ENCODE measurements at places on chromosomes 13 and 19.
A peak's percentile ranks its signal among the peaks of the same experiment; 100 is the strongest.

DNA sequence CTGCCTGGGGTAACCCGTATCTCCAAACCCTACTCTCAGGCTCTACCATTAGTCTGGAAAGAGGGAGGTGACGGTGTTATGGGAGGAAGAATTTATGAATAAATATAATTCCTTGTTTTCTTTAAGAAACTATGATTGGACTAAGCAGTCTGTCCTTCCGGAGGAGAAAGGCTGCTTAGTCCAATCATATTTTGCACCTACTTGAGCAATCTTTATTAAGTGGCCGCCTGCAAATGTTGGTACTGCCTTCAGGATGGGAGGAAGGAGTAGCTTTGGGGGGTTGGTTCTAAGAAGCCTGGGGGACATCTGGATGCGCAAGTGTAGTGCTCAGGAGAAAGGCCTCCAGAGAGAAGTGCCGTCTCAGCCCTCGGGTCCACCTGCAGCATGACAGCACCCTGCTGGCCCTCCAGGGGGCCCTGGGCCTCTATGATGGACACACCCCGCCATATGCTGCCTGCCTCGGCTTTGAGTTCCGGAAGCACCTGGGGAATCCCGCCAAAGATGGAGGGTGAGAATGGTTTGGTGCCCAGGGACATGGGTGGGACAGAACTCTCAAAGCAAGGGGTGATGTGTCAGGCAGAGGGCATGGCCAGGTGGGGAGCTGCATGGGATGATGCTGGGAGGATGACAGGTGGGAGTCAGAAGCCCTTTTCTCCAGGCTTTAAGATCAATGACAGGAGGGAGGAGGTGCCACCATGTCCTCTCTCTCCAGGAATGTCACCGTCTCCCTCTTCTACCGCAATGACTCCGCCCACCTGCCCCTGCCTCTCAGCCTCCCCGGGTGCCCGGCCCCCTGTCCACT, 4.1 kb downstream of the ACP4 start:
- DNase-seq: no peak

DNA sequence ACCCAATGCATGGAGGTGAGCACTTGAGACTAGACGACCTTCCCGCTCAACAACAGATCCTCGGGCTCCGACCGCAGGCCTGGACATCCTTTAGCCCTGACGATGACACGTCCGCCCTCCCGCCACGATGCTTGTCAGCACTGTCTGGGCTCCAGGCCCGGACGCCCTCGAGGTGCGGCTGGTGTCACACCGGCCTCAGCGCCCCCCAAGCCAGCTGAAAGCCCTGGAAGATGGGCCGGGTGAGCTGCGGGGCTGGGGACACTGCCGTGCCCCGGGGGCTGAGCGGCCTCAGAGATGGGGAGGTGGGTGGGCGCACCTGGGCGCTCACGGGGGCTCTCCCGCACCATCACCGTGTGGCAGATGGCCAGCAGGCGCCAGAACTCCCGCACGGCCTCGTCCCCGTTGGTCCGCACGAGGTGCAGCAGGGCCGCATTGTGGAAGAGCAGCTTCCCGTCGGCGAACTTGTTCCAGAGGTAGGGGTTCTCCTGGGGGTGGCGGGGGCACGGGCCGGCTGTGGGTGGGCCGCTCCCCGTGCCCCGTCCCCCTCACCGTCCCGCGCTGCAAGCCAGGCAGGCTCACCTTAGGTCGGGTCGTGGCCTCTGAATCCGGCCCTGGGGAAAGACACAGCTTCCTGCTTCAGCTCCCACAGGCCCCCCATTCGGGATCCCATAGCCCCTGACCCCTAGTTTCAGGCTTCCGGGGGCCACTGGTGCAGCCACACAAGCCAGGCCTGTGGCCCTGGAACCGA, 15.5 kb downstream of the ATP8B3 start:
- no peak for DNase-seq

- DNase-seq: peak; percentile 6
Observed at GRCh38 chr19:33819880-33820781, 23.5 kb downstream of the KCTD15 start.

- DNase-seq: no peak
Observed at GRCh38 chr19:2089001-2089711, 7.0 kb downstream of the MOB3A start.

- no peak for DNase-seq
Observed at GRCh38 chr13:40562975-40563349, 103.5 kb downstream of the FOXO1 start.

- DNase-seq: no peak
Observed at GRCh38 chr13:91946498-91947070, 548.2 kb downstream of the GPC5 start.

GRCh38 chr13:99129050-99129449, 71.6 kb upstream of the UBAC2 start:
- DNase-seq: no peak

GRCh38 chr13:20877902-20878301, 24.6 kb downstream of the XPO4 start:
- DNase-seq: no peak

GRCh38 chr19:15396436-15396835, 16.8 kb upstream of the AKAP8 start:
- no peak for DNase-seq

DNA sequence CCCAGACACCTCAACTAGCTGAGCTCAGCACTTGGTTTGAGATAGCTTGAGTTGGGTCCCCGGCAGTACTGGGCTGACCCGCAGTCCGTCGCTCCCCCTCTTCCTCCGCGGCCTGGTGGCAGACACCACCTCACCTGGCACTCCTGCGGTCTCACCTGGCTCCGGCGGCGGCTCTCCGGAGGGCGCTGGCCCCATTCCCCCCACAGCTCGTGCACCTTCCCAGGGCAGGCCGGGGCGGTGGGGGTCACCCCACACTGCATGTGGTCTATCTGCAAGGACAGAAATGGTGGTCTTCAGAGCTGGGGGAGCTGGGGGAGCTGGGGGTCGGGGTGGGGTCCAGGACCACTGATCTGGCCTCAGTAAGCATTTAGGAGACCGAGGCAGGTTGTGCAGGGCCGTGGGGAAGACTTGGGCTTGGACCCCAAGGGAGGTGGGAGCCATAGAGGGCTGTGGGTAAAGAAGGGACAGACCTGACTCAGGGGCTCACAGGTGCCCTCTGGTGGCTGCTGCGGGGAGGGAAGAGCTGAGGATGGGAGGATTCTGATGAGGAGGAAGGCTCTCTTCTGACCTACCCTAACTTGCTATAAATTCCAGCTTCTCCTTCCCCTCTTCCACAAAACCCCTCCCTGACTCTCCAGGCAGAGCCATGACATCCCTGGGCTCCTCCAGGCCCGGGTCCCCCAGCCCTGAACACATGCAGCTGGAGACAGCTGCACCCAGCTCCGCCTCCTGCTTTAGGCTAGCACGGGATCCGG, 6.7 kb upstream of the PLIN4 start:
- peak; percentile 4 for DNase-seq

DNA sequence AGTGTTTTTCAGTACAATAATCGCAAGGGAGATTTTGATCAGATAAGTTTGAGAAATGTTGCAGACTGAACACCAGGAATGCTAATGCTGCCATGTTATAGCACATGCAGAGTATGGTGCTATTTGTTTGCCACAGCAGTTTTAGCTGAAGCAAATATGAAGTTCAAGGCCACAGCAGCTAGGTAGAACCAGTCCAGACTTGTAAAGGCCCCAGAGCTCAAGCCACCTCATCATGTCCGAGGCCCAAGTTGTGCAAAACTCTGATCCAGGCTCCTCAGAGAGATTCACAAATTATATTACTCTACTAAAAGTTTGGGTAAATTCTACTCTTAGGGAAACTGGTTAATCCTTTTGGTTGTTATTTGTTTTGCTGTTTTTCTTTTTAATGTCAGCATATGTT, 2702.6 kb downstream of the PCDH9 start:
- DNase-seq: no peak

- no peak for DNase-seq
Observed at GRCh38 chr13:43924549-43925245, 45.0 kb downstream of the LACC1 start.

DNA sequence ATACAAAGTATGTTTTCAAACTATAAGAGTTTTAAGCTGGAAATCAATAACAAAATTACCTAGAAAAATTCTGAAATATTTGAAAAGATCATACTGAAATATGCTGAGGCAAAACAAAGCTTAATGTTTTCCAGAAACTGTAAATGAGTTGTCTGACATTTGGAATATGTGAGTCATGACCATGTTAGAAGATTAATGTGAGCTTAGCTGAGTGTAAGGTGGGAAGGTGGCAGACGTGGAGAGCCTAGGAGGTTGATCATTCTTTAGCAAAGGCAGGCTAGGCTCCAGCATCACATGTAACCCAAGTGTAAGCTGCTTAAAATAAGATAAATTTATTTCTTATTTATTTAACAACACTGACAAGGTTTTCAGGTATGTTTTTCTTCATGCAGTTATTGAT, 2086.1 kb upstream of the PCDH20 start:
- no peak for DNase-seq

GRCh38 chr19:31397308-31397707, 48.1 kb upstream of the TSHZ3 start:
- DNase-seq: no peak

DNA sequence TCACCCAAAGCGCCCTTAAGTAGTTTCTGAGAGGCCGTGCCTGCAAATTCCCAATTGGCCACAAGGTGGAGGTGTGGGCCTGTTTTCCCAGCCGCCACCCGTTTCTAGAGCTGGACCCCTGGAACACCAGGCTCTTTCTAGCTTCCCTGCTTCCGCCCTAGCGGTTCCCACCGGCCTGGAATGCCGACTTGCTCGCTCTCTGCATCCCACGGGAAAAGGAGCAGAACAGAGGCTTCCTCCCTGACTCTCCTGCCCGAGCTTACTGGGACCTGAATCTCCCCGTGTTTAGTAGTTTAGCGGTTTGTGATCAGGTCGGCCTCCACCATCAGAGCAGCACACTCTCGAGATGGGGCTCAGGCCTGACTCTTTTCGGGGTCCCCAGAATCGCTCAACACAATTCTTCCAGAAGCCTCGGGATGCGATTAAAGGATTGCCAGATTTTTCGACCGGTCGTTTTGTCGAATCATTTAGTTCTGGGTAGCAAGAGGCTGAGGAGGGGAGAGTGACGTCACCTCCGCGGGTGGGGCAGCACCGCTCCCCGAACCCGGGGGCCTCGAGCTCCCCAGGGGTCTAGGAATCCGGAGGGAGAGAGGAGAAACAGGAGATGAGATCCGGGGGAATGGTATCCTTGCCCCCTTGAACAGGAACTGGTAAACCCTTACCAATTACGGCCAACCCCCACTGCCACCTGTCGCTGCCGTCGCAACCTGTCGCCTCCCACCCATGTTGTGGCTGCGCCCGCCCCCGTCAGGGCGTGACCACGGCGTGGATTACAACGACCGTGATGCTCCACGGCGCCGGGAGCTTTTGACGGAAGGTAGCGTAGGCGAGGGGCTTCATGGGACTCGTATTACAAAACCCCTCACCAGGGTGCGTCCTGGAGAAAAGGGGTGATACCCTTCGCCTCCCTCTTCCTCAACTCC, 8.0 kb downstream of the NAPSA start:
- peak; percentile 96 for DNase-seq

DNA sequence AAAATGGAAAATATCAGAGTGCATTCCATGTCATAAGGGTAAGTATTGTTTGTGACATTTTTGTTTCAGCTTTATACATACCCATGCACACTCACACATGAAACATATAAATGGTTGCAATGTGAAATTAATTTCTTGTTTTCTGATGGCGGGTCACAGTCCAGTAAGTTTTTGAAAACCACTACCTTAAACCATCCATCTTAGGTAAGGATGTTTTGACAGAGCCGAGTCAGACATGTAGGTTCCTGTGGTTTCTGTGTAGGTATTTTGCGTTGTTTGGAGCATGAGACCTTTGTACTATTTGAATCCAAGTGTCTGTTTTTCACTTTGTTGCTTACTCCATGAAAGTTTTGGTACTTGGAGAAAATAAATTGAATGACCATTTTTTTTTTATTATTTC, 121.7 kb downstream of the B3GLCT start:
- no peak for DNase-seq

DNA sequence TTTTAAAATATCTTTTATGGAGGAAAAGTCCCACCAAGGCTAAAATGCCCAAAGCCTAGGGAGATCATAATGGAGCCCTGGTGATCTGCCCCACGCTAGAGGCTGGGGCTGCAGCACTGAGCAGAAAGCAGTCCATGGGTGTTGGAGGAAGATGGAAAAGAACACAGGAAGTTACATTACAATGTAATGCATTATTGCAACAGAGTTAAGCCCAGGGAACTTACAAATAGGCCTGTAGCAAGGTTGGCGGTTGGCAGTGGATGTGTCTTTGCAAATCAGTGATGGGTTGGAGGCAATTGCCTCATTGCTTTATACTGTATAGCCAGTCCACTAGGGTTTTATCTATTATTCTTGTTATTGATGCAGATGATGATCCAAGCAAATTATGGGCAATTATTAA, 399.9 kb downstream of the NDFIP2 start:
- DNase-seq: no peak

DNA sequence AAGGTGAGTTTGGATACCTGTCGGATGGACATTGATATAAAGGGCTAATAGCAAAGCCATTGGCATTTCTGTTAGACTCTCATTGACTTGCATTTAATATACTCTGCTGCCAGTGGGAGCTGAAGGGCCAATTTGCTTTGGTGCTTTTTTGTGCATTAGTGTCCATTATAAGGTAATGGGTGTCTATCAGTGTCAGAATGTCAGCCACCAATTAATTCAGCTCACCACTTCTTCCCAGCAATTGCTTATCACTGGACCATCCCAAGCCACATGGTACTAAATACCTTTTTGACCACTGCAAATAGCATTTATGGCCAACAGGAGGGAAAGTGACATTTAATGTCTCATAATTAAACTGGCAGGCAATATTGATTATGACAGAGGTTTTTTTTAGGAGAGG, 317.8 kb downstream of the TEX29 start:
- DNase-seq: no peak

- no peak for DNase-seq
Observed at GRCh38 chr19:44002212-44002565, 568 bp upstream of the ZNF230 start.

GRCh38 chr13:67299751-67300150, 69.6 kb upstream of the PCDH9 start:
- no peak for DNase-seq

- DNase-seq: no peak
Observed at GRCh38 chr19:36009220-36009619, 607 bp upstream of the SYNE4 start.

DNA sequence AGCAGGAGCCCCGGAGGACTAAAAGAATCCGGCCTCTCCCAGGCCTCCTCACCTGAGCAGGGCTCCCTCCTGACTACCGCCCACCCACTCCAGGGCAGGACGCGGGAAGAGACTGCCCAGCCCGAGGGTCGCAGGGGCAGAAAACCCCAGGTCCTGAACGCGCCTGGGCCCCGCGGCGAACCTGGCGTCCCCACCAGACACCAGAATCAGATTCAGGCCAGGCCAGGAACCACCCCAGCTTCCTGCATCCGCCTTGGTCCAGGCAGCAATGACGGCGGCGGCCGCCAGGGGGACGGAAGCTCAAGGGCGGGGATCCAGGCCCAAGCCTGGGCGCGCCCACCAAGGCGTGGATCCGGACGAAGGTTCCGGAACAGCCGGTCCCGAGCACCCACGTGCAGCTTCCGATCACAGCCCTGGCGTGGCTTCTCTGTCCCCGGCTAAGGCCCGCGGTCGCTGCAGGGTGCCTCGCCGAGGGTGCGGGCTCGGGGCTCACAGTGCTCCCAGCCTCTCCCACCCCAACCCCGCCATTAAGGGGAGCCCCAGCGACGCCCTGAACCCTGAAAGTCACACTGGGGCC, 3.6 kb downstream of the LGALS7 start:
- peak; percentile 87 for DNase-seq
